ENCODE measurements at places on chromosomes 11 and 22.

DNA sequence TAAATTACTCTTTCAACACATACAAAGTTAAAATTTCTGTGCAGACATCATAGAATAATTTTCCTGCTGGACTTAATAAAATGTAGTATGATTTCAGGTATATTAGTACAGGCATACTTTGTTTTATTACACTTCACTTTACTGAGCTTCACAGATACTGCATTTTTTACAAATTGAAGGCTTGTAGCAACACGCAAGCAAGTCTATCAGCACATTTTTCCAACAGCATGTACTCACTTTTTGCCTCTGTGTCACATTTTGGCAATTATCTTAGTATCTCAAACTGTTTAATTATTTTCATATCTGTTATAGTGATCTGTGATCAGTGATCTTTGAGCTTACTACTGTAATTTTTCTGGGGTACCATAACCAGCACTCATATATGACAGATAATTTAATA is 44.5 kb downstream of the BBOX1 start:
- no peak for DNase-seq

DNA sequence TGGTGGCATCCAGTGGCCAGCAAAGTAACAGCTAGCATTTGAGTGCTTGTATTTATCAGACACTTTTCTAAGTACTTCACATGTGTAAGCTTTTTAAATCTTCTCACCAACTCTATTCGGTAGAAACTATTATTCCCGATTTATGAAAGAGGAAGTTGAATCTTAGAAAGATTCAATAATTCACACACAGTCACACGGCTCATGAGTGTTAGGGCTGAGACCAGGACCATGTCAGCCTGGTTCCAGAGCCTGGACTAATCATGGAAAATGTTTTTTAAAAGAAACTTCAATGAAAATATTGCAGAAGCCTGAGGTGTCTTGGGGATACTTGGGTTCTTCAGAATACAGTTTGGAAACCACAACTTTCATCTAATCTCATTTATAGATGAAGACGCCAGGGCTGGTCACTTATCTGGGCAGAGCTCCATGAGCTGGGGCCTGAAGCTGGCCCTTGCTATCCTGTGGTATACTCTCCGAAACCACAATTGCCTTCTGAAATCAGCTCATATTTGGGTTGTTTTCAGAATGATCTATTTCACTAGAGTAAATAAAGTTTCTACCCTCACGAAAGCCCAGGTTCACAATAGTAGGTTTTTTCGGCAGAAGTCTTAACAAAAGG is 4.3 kb upstream of the CRTAM start:
- no peak for DNase-seq

DNA sequence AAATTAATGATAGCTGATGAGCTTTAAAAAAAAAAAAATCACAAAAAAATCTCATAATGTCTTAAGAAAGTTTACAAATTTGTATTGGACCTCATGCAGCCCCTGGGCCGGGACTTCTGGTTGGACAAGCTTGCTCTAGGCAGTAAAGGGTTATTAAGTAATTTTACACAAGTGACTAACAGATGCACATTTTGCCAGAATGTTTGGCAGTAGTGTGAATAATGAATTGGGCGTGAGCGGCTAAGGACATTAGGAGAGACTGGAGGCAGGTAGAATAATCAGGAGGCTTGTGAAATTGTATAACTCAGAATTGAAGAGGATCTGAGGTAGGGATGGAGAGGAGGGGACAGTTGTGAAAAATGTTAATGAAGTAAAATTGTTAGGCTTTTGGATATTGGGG is 77.4 kb downstream of the HIPK3 start:
- no peak for DNase-seq

DNA sequence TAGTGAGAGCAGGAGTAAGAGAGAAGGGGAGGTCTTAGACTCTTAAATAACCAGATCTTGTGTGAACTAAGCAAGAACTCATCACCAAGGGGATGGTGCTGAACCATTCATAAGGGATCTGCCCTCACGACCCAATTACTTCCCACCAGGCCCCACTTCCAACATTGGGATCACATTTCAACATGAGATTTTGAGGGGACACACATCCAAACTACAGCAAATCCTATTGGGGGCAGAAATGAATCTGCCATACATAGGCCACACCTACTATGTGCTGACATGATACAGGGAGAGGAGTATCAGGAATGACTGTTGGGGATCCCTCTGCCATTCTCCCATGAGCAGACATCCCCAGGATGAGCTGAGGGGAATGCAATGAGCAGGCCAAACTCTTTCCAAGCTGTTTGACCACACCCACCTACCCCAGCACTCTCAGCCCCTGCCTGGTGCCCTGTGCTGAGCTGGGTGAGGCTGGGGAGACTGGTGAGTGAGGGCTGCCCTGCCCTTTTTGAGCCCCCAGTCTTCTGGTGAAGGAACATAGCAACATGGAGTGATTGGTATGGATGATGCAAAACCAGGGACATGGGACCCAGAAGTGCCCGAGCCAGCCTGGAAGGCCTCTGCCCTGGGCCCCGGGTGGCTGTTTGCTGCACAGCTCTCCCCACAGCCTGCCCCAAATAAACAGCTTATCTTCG is 1.2 kb upstream of the GTSE1 start:
- no peak for DNase-seq

- DNase-seq: no peak
Observed at GRCh38 chr11:119643876-119644225, 85.1 kb downstream of the NECTIN1 start.

Data from fibroblast of the aortic adventitia (primary cell).